ENCODE measurements at places on chromosomes 6 and 20.

DNA sequence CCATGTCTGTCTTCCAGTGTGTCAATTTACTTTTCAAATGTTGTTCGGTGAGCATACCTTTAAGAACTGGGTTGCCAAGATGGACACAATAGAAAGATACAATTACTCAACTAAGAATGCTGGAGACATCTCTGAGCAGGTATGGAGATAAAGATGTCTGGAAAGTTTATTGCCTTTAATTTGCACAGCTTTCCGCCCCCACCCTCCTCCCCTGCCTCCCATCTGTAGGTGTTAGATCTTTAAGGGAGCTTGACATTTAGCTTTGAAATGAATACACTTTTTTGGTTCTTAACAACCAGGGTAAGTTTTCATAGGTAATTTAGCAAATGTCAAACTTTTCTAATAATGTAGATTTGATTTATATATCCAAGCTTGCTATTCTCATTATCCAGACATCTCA lies 104.4 kb downstream of the BTBD3 start:
- no peak for DNase-seq

GRCh38 chr6:11650025-11650696 lies 112.6 kb downstream of the TMEM170B start:
- no peak for DNase-seq

- DNase-seq, result no peak
Measured at GRCh38 chr6:48378884-48379407, 267.9 kb upstream of the PTCHD4 start.

DNA sequence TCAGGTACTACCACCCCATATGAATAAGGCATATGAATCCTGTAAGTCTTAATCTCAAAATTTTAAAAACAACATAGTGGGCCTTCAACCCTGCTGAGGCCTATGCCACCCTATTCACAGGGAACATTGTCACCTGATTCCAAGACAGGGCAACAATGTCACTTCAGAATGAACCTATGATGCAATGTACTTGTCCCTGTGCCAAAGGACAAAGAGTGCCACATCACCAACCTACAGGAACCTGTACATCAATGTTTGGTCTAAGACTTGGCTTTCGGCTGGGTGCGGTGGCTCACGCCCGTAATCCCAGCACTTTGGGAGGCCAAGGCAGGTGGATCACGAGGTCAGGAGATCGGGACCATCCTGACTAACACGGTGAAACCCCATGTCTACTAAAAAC lies 318.5 kb upstream of the JARID2 start:
- no peak for DNase-seq

DNA sequence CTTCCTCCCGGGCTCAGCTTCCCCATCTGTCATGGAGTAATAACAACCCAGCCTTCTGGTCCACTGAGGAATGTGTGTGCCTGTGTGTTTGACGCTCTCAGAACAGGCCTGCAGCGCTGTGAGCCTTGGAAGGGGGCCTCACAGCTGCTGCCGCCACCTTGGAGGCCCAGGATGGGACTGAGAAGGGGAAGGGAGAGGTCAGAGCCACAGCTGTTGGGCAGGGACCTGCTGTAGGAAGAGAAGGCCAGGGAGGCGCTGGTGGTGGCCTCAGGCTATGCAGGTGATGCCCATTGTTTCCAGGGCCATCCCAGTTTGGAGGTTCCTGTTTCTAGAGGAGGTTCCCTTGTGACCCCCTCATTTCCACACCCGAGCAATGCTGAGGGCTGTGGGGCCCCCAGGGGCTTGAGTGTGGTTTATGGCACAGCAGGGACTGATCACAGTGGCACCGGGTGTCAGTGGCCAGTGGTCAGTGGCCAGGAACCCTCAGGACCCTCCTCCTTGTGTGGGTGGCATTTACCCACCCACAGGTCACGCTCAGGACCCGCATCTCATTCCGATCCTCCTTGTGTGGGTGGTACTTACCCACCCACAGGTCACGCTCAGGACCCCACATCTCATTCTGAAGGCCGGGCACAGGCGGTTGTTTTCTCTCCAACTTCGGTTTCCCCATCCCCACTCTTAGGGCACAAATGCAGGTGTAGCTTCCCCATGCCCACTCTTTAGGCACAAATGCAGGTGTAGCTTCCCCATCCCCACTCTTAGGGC lies 14.0 kb downstream of the TPD52L2 start:
- DNase-seq, result no peak

DNA sequence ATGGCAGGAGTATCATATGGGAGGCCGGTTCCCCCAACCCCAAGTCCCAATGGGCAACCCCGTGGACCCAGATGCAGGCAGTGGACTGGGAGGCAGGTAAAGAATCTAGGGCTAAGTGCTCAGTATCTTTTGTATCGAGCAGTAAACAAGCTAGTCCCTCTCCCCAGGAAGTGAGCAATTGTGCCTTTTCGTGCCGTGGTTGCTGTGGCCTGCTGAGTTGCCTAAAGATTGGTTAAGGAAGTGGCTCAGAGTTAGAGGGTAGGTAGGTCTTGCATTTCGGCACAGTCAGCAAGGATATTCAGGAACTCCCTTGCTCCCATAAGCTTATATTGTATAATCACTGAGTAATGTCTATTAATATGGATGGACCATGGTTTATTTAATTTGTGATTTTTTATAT lies 1.3 kb upstream of the DNAH8 start:
- no peak for DNase-seq

DNA sequence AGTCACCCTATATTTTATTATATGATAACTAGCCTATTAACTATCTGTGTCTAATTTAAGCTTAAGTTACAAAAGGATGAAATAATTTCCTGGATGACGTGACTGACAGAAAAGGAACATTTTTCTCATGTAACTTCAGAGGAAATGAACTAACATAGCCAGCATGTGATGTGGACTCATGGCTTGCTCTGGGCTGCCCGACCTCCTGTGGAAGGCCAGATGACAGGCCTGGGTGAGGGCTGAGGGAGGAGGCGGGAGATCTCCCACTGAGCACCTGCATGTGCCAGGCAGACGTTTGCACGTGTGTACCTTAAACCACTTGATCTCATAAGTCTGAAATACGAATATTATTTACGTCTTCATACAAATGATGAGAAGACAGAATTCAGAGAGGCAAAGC lies 321.1 kb downstream of the SYNE1 start:
- DNase-seq, result no peak

DNA sequence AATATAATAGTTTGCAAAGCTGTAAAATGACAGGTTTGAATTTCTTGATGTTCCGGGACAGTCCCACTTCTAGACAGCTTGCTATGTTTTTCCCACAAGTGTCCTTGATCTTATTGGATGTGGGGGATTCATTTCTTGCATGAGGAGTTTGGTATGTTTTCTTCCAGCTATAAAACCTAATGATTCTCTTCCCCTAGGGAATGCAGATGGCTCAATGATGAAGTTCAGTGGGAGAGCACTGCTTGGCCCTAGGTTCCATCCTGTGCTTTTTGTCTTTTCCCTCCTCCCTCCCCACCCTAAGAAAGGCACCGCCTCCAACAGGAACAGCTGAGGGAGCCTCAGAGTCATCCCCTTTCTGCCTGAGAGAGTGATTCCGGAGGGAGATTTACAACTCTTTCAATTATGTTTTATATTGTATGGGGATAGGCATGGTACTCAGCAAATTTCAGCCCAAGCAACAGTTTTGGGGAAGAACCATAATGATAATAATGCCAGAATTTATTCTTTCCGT lies 149.2 kb downstream of the PHACTR1 start:
- DNase-seq, result no peak

- DNase-seq, result no peak
Measured at GRCh38 chr6:149168968-149169367, 148.5 kb upstream of the TAB2 start.

DNA sequence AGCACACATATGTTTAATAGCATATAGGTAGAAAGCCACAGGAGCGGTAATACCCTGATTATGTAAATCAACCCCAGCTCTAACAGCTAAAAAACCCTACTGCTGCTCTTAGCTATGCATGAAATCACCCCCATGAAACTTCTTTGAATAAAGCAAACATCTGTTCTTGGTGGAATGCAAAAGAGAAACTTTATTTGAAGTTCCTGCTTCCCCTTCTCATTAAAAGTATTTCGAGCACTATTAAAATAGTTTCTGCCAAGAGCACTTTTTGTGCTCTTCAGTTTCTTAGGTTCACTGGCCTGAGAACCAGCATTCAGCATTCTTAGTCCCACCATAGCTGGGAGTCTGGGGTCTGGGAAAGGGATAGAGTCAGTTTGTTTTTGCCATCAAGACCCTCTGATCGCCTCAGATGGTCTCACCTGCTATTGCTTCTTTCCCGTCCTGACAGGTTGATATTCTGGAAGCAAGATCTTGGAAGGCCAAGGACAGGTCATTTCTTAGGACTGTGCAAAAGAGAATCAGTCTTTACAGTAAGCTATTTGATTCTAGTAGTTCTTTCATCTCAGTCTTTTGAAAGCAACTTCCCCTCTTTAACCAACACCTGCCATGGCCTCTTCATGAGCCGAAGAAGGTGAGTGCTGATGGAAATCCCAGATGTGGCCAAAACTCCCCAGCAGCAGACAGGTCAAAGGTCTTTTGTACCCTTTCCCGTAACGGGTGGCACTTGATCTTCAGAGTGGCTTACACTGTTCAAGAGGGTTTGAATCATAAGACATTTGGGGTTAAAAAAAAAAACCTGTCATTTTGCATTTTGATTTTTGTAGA lies 76.5 kb upstream of the TMEM170B start:
- no peak for DNase-seq

DNA sequence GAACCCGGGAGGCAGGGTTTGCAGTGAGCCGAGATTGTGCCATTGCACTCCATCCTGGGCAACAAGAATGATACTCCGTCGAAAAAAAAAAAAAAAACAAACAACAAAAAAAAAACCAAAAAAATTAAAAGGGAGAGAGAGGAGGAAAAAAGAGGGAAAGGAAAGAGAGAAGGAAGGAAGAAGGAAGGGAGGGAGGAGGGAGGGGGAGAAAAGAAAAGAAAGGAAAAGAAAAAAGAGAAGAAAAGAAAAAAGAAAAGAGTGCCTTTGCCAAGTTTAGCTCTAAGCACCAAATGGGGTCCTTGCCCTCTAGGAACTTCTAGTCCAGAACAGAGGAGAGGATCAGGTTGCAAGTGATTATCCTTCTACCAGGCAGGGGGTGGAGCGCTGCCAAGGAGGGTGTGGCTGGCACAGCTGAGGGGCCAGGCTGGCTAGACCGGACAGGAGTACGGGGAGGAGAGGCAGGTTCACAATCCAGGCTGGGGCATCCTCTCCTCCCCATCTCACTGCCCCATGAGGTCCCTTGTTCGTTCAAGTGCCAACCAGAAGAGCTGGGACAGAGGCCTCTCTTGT lies 19.1 kb downstream of the GNAS start:
- no peak for DNase-seq

- no peak for DNase-seq
Measured at GRCh38 chr6:42400886-42401612, 50.7 kb downstream of the TRERF1 start.

DNA sequence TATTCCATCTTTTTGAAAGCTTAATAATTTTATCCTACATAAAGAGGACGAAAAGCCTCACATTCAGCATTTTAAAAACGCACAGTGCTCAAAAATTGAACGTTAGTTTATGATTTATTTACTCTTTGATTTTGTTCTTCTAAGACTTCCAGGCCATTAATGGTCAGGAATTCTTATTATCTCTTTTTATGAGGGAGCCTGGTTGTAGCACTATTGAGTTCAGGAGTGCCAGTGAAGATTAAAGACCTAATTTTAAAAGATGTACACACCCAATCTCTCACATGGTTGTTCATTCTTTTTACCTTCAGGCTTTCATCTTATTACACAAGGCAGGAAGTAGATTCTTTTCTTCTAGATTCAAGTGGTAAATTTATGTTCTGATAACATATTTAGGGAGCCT lies 68.6 kb downstream of the HDDC2 start:
- no peak for DNase-seq

- peak; percentile 12 for DNase-seq
Measured at GRCh38 chr6:12637960-12638641, 78.5 kb upstream of the PHACTR1 start.

Data from anterior cingulate cortex (tissue), 58 donors.